ENCODE measurements at places on chromosomes 12 and 14.

GRCh38 chr12:95990136-95990535 lies 6.0 kb downstream of the HAL start:
- DNase-seq, result no peak

DNA sequence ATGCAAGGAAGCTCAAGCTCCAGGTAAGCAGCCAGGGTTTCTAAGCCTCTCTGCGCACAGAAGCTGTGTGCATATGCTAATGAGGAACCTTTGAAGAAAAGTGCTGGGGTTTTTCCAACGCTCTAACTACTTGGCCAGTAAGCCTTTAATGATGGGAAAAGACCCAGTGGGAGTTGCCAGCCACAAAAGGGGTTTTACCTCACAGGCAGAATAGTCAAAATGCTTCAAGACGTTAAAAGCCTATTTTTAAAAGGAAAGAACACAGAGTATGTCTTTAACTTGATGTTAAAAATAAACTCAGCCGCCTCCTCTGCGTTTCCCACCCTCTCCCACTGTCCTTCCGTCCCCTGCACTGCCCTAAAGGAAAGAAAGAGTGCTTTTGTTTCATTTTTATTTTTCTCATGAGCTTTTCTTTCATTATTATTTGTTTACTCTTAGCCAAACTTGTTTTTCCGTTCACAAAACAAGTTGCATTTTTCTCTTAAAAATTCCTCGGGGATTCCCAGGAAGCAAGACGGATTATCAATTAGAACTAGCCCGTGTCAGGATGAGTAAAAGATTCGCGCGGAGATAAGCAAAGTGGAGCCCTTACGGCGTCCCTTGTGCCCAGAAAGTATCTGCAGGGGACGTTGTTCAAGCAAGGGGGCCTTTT lies 209.8 kb upstream of the NUDT4 start:
- DNase-seq, result no peak

- DNase-seq, result no peak
Observed at GRCh38 chr12:28802706-28803438, 346.2 kb upstream of the FAR2 start.

- DNase-seq, result no peak
Observed at GRCh38 chr12:61869796-61870195, 390.4 kb upstream of the USP15 start.

- DNase-seq, result no peak
Observed at GRCh38 chr12:97535582-97535981, 73.0 kb downstream of the RMST start.

DNA sequence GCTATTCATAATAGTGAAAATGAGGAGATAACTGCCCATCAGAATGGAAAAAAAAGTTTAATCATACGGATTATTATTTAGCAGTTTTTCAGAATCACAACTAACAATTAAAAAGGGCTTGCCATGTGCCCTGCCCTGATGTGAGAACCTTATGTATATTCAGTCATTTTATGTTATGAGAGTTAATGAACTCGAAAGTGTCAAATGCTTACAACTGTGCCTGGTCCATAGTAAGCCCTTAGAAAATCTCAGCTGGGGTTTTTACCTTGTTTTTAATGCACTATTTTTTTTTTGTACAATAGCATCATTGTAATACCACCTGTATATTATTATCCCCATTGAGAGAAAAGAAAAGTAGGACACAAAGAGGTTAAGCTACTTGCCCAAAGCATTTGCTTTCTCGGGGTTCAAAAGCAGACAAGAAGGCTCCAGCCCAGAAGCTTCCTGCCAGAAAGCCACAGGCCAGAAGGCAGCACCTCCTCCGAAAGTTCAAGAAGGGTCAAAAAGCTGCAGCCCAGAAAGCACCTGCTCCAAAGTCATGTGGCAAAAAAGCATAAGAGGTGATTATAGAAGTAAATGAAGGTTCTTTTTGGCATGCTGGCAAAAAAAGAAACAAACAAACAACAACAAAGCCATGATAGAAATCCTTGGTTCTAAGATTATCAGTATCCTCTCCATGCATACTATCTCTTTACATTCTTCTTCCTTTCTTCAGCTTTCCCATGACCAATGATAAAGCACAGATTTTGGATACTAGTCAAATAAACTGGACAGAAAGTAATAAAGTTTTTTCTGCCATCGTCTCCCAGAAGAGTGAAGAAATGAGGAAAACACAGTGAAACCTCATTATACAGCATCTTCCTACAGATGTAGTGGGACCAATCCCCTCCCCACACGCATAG lies 59.1 kb upstream of the NAP1L1 start:
- DNase-seq, result no peak

- no peak for DNase-seq
Observed at GRCh38 chr14:100340423-100340813, 17.3 kb downstream of the SLC25A47 start.

Measured in NCI-H1436 (cell line).